SJSA1 (cell line): ENCODE measurements at places on chromosomes 3 and 15. TPM values are rescaled to one million over a fixed set of nuclear protein-coding genes. Genes with fewer than 3 reads are reported as not detected.
A peak's percentile ranks its signal among the peaks of the same experiment; 100 is the strongest.

HEXA gene
- total RNA-seq, result 58.5 and 90.0 TPM in 2 replicates

CEP152 gene
- 16.6 and 19.5 TPM in 2 replicates for total RNA-seq

TNFSF10 gene
- 1.0 TPM in 1 of 2 replicates, not detected in the other for total RNA-seq

MYD88 gene
- total RNA-seq, result 4.4 and 5.2 TPM in 2 replicates

GRCh38 chr3:9193633-9194195, 55.7 kb downstream of the SRGAP3 start:
- DNase-seq, result no peak

- DNase-seq, result no peak
These were observed 98.9 kb upstream of the PIAS1 start for GRCh38 chr15:67955252-67955651.

- no peak for DNase-seq
These were observed 1038.8 kb upstream of the EPHA6 start for GRCh38 chr3:95775486-95776094.

- peak; percentile 29 for DNase-seq
These were observed 63.2 kb downstream of the HCN4 start for GRCh38 chr15:73305331-73306211.

DNA sequence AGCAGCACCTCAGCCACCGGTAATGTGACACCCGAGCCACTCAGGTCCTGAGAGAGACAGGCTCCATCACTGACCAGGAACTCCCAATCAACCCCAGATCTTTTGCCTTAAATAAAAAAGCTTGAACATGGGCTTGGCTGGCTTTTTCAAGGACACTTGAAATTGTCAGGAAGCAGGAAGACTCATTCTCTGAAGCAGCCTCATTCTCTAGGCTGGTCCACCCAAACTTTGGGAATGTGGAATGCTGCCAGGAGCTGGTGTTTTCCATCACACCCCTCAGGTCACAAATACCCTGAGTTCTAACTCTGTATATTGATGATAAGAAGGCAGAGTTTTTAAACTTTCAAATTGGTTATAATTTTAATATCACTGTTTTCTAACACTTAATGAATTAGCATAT, 17.0 kb downstream of the CXCR6 start:
- DNase-seq, result no peak

DNA sequence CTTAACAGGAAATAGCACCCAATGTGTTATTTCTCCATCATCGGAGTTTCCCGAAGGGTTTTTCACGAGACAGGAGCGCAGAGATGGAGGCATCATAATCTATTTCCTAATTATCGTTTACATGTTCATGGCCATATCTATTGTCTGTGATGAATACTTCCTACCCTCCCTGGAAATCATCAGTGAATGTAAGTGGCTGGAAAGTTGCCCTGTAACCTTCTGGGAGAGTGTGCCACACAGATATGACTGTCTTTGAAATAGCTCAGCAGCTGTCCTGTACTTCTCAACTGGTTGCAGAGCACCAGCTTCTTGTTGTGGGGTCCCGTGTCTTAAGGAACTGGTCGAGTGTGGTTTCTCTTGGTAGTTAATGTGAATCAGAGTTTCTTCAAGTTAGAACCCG, 1.1 kb downstream of the SLC24A5 start:
- no peak for DNase-seq

DNA sequence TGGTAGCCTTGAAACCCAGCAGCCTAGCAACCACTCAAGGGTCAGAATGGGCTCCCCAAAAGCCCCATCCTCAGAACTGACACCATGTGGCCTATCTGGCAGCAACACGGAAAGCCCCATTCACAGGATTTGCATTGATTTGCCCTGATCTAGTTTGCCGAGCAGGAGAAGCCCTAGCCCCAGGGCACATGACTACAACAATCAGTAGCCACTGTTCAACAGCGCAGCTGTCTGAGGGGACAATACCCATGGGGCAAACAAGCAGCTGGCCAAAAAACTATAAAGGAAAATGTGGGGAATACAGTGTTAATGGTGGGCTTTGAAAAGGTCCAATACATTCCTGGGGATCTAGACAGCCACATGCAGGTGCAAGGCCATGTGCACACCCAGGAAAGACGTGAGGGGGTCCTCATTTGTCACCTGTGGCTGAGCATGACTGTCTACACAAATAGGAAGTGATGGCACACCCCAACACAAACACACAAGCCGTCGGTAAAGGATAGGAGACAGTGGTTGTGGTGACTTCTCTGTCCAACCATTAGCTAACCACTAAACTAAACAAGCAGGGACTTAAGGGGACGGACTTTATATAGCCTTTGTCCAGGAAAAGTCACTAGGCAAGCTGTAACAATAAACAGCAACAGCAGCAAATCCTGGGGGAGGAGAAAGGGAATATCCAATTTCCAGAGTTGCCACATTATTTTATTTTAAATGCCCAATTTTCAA, 113.7 kb downstream of the LRIG1 start:
- peak; percentile 13 for DNase-seq

- DNase-seq, result no peak
These were observed 20.0 kb upstream of the PLCL2 start for GRCh38 chr3:16864610-16865313.

DNA sequence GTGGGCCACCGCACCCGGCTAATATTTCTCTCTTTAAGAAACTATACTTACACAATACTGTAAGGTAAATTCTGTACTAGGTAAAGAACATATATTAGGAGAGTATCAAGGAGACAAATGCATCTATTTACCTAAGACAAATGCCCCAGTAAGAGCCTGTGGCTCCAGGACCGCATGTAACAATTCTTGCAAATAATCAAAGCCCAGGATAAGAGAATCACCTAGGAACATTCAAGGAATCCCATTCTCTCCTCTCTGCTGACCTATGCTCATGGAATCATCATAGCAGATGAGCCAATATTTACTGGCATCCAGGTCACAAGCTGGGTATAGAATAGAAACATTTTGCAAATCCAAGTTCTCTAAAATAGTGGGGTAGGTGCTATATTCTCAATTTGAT, 347.7 kb downstream of the FOXP1 start:
- DNase-seq, result no peak

- DNase-seq, result no peak
These were observed 67.8 kb upstream of the FSIP1 start for GRCh38 chr15:39850436-39850835.

- no peak for DNase-seq
These were observed 1077.5 kb downstream of the TBL1XR1 start for GRCh38 chr3:176119826-176120225.

- no peak for DNase-seq
These were observed 4.2 kb downstream of the PTPRG start for GRCh38 chr3:61565569-61565968.

DNA sequence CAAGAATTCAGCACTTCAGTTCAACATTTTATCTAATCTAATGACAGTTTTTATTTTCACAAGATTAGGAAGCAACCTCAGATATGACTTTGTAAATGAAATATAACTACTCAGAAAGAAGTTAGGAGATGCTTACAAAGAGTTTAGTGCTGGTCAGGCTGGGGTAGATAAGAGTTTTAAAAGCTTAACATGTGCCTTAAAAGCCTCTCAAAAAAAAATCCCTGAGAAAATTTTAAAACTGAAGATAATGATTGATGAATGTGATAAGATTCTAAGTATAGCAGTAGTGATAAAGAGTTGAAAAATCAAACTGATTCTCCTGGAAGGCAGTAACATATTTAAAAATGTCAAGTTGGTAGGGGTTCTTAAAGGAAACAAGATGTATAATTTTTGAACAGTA, 478.2 kb downstream of the NLGN1 start:
- DNase-seq, result no peak

DNA sequence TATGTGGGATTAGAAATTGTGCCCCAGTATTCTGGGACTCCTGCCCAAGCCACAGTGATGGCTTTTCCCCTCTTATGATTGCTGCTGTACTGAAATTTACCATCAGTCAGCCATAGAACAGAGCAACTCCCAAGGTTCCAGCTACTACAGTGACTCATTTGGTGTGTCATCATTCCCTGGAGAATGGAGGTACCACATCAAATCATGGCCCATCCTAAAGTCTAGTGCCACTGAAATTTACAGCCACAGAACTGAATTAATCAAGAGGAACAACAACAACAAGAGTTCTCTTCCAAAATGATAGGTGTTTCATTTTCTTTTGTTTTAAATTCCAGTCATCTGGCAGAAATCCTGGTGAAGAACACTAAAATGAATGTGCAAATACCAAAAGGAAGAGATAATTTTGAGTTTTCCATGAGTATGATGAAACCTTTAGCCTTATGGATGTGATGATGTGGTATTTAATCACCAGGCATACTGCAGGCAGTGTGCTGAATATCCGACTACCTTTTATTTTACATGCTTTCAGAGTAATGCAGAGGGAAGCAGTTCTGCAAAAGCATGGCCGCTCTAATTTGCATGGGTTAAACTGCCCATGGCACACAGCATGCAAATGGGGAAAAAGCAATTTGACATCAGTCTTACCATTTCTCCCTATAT, 75.6 kb upstream of the SLC2A2 start:
- no peak for DNase-seq
